LNCaP clone FGC (cell line): ENCODE measurements at places on chromosomes 3 and 15.

- no peak for DNase-seq
Observed at GRCh38 chr15:41492597-41493204, 973 bp upstream of the ITPKA start.

GRCh38 chr3:134869153-134869726 is 74.2 kb downstream of the EPHB1 start:
- DNase-seq, result no peak

DNA sequence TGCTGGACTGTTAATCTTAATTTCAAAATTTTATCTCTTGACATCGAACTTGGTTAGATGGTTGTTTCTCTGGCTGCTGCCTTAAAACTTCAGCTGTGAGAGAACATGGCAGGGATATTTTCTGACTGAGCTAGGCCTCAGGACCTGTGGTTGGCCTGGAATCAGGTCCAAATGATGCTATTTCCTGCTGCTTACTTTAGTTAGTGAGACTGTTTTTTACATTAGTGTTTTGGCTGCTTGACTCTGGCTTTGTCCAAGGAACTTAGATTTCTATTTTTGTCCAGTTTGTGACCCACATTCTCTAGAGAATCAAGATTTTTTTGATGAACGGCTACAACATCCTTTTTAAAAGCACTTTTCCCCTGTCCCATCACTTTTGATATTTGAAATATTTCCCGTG is 497.9 kb upstream of the SGO1 start:
- no peak for DNase-seq

DNA sequence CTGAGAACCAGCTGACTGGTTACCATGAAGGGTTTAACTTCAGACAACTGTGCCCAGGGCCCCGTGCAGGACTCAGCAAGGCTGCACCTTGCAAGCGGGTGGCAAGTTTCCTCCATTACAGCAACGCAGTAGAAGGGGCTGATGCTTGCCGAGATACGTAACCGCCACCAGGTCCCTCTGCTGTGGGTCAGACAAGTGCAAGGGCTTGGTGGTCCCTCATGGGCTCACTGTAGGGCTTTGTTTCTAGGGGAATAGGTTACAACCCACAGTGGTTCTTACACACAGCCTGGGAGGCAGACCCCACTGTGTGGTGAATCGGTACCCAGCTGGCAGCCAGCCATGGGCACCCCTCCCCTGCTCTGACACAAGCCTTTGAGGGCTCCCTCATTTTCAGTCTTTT is 15.5 kb upstream of the SNRPA1 start:
- no peak for DNase-seq

GRCh38 chr3:127422663-127423375 is 135.0 kb upstream of the PRR20G start:
- DNase-seq, result no peak

- DNase-seq, result no peak
Observed at GRCh38 chr15:45133561-45133920, 3.7 kb downstream of the DUOX1 start.

- no peak for DNase-seq
Observed at GRCh38 chr3:120793601-120794000, 51.1 kb downstream of the GTF2E1 start.

DNA sequence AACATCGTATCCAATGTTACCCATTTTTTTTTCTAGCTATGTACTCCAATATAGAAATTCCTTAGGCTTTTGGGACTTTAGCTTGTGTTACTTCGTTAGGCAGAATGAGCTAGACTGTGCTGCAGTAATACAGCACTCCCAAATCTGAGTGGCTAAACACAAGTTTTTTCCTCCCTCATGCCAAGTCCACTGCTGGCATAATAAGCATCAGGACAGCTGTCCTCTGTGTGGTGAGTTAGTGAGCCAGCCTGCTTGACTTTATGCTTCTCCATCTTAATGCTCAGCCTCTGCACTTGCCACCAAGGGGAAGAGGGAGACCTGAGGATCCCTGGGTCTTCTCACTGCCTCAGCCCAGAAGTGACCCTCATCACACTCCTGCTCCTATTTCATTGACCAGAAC is 18.2 kb upstream of the ACOX2 start:
- no peak for DNase-seq

GRCh38 chr15:90868261-90868689 is at the start of gene FURIN:
TSS of gene FURIN (plus strand) at chr15:90868588. CDS start at chr15:90875741, 7,153 bp downstream.
- DNase-seq, result peak; percentile 59

DNA sequence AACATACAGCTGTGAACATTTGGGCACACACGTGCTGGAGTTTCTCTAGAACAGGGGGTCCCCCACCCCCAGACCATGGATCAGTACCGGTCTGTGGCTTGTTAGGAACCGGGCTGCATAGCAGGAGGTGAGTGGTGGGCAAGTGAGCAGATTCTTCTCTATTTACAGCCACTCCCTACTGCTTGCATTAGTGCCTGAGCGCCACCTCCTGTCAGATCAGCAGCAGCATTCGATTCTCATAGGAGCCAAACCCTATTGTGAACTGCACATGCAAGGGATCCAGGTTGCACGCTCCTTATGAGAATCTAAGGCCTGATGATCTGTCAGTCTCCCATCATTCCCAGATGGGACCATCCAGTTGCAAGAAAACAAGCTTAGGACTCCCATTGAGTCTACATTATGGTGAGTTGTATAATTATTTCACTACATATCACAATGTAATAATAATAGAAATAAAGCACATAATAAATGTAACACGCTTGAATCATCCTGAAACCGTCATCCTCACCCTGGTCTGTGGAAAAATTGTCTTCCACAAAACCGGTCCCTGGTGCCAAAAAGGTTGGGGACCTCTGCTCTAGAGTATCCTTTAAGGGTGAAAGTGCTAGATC is 25.8 kb downstream of the CHRM5 start:
- DNase-seq, result no peak

GRCh38 chr3:73384091-73384906 is 240.4 kb downstream of the PDZRN3 start:
- no peak for DNase-seq

GRCh38 chr15:46409841-46410301 is 775.0 kb downstream of the SQOR start:
- no peak for DNase-seq

- peak; percentile 94 for DNase-seq
Observed at GRCh38 chr15:52288051-52288942, 7.3 kb downstream of the MYO5C start.

- DNase-seq, result no peak
Observed at GRCh38 chr3:11238880-11239279, 33.3 kb upstream of the ATG7 start.

DNA sequence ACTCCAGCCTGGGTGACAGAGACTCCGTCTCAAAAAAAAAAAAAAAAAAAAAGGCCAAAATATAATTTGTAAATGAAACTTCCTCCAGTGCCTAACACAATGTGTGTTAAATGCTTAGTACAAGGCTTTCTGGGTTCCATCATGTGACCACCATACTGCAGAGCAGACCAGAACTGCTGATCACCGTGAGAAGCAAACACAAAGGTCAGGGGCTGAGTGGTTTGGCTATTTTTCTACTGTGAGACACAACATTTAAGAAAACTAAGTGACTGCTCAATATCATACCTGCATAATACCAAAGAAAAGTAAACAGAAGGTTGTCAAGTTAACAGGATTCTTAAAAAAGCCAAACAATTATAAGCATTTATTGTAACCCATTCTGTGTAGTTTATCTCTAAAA is 13.2 kb downstream of the ABCC5 start:
- no peak for DNase-seq

GRCh38 chr3:100033184-100033583 is 81.1 kb downstream of the FILIP1L start:
- no peak for DNase-seq

- DNase-seq, result no peak
Observed at GRCh38 chr15:26662283-26662682, 110.6 kb downstream of the GABRB3 start.

GRCh38 chr3:81911221-81911620 is 149.8 kb upstream of the GBE1 start:
- no peak for DNase-seq

DNA sequence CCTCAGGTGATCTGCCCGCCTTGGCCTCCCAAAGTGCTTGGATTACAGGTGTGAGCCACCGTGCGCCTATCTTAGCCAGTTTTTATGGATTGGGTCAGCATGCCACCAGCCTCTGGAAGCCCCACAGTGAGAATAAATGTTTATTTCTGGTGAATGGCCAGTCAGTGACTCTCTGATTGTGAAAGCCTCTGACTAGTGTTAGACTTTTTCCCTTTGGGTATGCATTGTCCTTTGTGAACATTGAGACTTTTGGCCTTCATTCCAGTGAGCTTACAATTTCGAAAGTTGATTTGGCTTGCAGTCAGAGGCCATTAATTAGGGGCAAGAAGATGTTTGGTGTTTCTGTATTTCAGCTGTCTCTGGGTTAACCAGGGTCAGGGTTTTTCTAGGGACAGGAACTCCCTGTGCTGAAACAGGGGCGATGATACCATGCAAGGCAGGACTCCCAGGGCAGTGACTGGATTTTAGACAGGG is 274.5 kb upstream of the C2CD4B start:
- DNase-seq, result no peak

DNA sequence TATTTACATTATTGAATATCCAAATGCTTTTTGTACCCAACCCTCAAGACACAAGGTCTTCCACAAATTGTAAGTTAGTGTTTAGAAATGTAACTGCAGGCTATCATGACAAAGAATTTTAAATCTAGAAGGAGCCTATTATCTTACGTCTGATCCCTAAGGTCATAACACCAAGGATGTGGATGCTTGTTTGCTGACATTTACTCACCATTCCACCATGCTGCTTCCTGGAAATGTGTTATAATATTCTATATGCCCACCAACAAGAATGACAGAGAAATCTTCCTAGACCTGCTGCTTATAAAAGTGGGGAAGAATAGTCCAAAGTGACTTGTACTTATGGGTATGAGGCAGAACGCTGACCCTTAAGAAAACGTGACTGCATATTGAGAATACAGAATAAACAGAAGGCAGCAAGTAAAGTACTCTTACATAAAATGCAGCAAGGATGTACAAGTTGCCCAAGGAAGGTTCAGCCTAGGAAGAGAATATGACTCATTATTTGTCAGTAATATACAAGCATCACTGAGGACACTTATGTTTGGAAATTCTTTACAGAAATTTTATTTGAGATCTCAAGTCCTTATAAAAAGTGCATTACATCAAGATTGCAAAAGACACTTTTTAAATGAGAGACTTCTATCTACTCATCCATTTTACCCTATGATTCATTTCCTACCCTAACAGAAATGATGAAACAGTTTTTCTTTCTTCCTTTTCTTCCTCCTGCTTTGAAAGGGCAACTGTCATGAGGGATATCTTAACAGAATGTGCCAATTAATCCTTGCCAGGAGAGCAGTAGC is 59.6 kb downstream of the ESYT3 start:
- no peak for DNase-seq

DNA sequence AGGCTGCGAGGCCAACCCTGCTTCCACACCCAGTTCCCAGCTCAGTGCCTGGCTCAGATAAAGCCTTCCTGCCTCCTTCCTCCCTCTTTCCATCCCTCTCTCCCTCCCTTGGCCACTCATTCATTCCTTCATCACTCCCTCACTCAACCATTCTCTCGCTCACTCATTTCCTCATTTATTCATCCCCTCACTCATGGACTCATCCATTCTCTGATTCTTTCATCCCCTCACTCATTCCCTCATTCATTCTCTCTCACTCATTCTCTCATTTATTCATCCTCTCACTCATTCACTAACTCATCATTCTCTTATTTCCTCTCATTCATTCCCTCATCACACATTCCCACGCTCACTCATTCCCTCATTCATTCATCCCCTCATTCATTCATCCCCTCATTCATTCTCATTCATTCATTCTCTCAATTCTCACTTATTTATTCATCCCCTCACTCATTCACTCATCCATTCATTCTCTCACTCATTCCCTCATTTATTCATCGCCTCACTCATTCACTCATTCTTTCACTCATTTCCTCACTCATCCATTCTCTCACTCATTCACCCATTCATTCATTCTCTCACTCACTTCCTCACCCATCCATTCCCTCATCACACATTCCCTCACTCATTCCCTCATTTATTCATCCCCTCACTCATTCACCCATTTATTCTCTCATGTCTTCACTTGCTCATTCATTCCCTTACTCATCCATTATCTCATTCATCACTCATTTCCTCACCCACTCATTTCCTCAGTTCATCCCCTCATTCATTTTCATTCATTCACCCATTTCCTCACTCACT is 13.2 kb downstream of the ABTB1 start:
- no peak for DNase-seq

DNA sequence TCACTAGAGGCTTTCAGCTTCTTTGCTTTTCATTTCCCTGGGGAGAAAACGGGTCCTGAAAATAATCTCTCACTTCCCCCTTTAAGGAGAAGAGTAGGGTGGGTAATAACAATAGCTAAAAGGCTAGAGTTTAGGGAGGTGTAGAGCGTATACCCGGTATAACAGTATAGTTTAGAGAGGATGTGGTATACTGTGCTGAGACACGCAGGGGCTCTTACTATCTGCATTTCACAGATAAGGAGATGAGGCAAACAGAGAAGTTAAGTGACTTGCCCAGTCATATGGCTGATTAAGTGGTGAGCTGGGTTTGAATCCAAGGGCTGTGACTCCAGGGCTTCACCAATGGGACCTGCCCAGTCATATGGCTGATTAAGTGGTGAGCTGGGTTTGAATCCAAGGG is 15.0 kb upstream of the KCNMB3 start:
- no peak for DNase-seq

DNA sequence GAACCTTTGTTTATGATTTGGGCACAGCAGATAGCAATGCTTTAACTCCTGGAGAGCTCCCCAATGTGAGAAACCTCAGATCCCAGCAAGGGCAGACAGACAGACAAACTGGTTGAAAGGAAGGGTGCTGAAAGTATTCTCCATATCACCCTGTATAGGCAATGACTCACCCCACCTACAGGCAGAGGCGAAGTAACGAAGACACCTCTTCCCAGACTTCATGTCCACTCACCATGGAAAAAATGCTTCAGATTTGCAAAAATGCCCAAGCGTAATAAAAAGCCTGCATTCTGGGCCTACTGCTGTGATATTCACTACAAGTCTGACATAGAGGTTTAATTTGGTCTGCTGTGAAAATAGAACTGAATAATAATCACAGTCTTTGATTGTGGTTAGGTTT is 50.5 kb downstream of the THBS1 start:
- no peak for DNase-seq

DNA sequence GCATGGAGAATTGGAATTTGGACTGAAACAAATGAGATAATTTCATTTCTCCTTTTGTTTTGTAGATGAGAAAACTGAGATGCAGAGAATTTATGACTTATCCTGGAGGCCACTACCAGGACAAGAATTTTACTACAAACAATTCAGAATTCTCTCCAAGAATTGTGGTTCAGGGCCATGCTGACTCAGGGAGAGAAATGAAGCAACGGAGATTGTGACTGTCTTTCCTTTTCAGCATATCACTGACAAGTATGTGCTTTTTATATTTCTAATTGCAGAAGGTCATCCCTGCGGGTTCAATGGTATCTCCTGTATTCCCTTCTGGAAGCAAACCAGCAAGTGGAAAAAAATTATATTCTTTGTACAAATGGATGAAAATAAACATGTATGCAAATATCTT is 170.8 kb upstream of the MITF start:
- DNase-seq, result no peak
